ENCODE measurements at places on chromosomes 3 and 15. TPM values are rescaled to one million over a fixed set of nuclear protein-coding genes. Genes with fewer than 3 reads are reported as not detected.

DNA sequence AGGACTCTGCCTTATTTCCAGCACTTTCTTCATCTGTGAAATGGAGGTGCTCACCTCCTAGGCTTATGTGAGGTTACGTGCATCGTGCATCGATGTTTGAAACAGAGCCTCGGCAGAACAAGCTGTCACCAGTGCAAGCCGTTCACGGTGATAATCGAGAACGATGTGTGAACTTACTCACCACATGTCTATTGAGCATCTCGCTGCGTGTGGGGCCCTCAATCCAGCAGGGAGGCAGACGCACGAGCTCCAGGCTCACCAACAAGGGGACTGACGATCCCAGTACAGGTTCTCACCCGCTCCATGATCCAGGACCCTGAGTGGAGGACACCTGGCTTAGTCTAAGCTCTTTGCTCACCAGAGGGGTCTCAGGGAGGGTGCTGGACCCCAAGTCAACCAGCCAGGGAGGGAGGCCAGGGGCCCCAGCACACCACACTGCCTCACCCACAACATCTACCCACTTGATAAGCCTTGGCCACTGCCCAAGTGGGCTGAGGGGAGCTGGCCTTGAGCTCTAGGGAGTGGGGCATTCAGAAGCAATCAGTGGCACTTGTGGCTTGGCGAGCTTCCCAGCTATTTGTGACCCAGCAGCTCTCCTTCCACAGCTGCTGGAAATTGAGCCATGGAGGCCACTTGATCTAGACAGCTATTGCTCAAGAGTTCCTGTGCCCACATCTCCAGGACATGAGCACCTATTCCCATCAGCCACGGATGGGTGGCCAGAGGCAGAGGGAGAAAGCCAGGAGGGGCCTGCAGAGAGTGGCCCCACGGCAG is 34.4 kb upstream of the SLC6A1 start:
- DNase-seq: no peak

DNA sequence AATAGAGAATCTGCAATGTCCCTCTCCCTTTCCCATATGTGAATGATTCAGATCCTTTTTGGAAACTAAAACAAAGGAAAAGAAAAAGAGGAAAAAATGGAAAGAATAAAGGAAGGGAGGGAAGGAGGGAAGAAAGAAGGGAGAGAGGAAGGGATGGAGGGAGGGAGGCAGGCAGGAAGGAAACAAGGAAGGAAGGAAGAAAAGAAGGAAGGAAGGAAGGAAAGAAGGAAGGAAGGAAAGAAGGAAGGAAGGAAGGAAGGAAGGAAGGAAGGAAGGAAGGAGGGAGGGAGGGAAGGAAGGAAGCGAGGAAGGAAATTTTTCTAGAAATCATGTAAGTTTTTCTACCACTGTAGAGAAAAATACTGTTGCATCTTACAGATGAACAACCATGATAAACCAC is 215.0 kb upstream of the CBLB start:
- DNase-seq: no peak

GRCh38 chr3:22115581-22115980 is 364.6 kb upstream of the ZNF385D start:
- DNase-seq: no peak

The PLS1 gene
- 29.9 TPM for polyA plus RNA-seq

The XCR1 gene
- polyA plus RNA-seq: 0.23 TPM

The TRPM1 gene
- 0.67 TPM for polyA plus RNA-seq

Data from left renal pelvis (tissue), 4 donors.